Kidney (tissue), 22 donors: ENCODE measurements at places on chromosomes 11 and 22. TPM values are rescaled to one million over a fixed set of nuclear protein-coding genes. Genes with fewer than 3 reads are reported as not detected.

- DNase-seq = no peak
Observed at GRCh38 chr11:82750643-82751139, 17.0 kb upstream of the FAM181B start.

DNA sequence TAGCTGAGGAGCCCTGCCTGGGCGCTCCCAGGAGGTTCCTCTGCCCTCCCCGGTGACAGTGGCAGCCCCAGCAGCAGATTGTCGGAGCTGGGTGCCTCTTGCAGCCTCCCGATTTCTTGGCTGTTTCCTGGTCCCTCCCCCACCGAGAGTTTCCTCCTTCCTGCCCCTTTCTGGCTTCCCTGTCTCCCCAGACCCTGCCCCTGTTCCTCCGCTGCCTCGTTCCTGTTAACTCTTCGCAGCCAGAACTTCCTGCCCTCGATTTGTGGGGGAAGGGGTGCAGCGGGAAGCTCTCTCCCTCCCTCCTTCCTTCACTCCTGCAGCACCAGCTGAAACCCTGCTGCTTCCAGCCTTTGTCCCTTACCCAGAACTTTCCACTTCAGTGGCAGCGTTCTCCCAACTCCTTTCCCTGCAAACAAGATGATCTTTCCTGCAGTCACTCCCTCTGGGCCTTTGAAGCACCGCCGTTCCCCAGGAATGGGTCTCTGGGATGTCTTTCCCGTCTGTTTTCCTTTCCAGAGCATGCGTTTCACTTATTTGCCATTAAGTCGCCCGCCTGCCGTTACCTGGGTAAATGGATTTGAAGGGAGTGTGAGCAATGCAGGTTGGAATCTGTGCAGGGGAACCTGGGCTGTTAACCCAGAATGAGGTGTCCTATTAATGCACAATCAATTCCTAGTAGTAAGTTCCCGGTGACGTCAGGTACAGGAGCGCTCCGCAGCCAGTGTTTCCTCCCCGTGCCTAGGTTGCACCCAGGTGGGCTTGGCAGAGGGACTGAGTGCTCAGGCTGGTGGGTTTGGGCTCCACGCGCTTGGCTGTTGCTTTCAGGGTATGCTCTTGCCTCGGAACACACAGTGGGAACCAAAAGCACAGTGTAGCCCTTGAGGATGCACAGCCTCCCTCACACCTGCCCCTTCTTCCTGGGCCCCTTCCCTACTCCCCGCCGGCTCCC lies 4.3 kb downstream of the GRK2 start:
- peak; percentile 87 for DNase-seq

GRCh38 chr11:63543711-63544110 lies 7.1 kb downstream of the PLAAT4 start:
- no peak for DNase-seq

DNA sequence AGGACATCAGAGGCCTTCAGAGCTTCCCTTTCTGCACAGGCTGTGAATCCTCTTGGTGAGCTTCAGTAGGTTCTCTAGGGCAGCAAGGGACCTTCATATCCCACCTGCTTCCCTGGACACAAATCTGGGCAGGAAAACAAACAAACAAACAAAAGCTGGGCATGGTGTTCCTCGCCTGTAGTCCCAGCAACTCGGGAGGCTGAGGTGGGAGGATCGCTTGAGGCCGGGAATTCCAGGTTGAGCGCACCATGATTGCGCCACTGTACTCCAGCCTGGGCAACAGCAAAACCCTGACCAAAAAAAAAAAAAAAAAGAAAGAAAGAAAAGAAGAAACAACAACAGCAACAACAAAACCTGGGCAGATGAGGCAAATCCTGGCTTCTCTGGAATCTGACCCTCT lies 92.9 kb downstream of the CEP164 start:
- DNase-seq = no peak

DNA sequence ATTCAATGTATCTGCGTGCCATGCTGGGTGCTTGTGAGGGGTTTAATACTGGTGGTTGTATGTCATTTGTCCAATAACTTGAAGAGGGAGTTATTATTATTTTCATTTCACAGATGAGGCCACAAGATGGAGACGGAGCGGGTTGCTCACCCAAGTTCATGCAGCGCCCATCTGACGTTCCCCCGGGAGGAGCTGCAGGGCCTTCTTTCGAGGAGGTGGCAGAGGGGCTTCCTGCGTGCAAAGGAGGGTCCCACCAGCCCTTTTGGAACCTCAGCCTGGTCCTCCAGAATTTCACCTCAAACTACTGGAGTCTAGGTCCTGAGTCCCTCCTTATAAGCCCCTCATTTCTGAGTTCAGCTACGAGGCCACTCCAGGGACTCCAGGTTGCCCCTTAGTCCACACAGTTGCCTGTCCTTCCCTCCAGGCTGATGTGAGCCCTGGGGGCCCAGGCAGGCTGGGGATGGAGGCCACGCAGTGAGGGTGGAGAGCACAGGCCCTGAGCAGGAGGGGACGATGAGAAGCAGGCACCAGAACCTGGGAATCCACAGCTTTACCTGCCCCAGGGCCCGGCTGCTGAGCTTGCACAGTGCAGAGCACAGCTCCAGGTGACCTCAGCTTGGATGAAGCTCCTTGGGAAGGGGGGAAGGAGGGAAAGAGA lies 2.9 kb upstream of the VSIG10L2 start:
- DNase-seq = no peak

DNA sequence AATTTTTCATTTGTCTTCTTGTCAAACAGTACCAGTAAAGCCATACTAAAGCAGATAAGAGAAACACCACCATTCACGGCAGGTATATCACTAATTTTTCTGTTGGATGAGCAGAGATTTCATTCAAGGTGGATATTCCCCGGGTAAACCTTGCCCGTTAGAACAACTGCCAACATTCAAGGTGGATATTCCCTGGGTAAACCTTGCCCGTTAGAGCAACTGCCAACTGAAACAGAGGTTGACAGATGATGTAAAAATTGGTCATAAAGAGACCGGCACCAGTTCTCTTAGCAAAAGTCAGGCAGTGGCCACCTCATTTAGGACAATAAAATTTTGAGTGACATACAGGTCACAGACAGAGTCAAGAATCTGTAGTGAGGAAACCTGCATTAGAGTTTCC lies 423.4 kb upstream of the SYN3 start:
- DNase-seq = no peak

DNA sequence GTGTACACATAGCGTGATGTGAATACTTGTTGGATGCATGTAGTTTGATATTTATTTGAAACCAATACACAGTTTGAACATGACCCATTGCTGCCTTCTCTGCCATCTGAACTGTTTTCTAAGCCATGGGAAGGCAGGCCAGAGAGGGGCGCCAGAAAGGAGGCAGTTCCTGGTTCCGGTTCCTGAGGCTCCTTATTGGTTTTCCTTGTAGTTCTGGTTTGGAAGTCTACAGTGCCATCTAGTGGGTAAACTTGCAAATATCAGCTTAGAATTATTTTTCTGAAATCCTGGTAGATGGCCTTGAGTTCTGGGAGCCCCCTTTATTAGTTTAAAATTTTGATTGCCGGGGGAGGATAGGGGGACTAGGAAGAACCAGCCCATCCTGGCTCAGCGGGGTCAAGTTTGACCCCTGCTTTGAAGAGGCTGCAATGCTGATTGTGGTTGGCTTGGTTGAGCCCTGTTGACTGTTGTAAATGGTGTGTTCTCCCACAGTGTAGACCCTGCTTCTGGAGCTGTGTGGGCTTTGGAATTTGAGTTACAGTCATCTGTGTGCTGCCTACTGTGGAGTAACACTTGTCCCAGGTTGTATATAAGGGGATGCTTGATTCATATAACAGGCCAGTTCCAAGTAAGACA lies 48.4 kb downstream of the GRAMD1B start:
- peak; percentile 78 for DNase-seq

DNA sequence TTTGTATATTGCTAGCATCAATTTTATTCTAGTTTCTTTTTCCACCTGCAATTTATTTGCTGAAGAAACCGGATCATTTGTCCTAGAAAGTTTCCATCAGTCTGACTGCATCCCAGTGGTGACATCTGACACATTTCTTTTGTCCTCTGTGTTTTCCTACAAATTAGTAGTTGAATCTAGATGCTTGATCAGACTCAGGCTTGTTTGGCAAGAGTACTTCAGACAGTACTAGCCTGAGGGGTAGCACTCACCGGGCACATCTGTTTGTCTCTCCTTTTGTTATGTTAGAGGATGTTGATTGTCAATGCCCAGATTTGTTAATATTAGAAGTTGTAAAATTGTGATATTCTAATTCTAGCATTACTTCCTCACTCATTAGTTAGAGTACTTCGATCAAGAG lies 204.8 kb downstream of the SWAP70 start:
- no peak for DNase-seq

- no peak for DNase-seq
Observed at GRCh38 chr22:28072066-28072465, 153.0 kb upstream of the PITPNB start.

DNA sequence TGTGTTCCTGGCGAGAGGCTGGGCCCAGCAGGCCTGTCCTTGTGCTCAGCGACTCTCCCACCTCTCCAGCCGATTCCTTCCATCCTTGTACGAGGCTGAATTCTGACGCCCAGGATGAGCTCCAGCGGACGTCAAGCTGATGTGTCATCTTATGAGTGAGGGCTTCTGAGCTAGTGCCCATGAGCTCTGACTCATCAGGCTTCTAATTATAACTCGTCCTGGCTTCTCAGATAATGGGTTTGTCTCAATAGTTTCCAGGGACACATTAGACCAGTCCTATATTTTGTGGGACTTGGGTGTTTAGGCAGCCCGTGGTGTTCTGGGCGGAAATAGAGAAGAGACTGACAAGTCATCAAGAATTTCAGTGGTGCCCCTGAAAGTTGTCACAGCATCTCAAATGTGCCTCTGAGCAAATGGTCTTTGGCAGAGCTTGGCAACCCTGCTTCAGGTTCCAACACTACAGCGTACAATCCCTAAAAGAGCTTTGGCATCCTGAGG lies 108.2 kb upstream of the CD44 start:
- no peak for DNase-seq

GRCh38 chr22:23722724-23723123 lies 28.2 kb downstream of the ZNF70 start:
- no peak for DNase-seq

DNA sequence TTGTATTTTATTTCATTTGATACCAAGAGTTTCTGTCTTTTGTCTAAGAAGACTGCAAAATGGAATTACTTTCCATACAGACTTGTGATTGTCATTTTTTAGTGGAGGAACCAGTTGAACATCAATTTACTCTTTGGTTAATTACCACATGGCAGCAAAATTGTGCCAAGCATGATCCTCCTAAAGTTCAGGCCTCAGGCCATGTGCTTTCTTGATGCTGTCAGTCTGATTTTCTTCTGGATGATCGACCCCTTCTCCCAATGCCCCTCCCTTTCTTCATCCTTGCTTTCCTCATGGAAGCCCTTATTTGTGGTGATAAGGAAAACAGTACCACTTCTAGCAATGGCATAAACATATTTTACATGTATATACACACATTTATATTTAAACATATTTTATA lies 76.2 kb downstream of the SVIP start:
- DNase-seq = no peak

DNA sequence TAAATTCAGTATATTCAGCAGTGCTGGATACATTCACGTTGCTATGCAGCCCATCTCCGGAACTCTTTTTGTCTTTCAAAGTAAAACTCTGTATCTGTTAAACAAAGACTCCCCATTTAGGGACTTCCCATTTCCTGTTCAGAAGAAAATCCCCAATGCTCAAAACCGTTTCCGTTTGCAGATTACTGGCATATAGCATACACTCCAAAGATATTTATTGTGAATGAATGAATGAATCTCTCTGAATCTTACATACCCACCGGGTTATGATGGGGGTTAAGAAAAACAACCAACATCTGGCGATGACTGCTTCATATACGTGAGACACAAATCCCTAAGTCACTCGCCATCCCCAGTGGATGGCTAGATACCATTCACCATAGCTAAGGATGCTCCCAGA lies 1.6 kb downstream of the THY1 start:
- no peak for DNase-seq

DNA sequence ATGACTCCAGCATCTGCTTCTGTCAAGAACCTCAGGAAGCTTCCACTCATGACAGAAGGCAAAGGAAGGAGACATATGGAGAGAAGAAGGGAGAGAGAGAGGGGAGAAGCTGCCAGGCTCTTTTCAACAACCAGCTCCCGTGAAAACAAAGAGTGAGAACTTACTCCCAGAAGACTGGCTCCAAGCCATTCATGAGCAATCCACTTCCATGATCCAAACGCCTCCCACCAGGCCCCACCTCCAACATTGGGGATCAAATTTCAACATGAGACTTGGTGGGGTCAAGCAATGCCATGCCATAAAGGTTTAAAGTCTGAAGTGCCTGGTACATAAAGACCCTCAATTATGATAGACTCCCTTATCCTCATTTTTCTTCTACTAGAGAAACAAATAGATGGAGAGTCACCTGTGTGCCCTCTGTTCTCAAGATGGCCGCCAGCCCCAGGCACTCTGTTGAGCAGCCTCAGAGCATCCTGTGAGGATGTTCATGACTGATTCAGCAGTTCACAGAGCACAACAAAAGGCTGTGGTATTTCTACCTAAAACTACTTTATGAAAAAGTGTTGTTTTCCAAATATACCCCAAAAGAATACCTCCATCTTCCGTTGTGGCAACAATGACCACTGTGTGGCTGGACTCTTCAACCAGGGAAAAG lies 69.0 kb upstream of the CRTAM start:
- no peak for DNase-seq

GRCh38 chr11:16863389-16863788 lies 124.9 kb downstream of the C11orf58 start:
- DNase-seq = no peak

DNA sequence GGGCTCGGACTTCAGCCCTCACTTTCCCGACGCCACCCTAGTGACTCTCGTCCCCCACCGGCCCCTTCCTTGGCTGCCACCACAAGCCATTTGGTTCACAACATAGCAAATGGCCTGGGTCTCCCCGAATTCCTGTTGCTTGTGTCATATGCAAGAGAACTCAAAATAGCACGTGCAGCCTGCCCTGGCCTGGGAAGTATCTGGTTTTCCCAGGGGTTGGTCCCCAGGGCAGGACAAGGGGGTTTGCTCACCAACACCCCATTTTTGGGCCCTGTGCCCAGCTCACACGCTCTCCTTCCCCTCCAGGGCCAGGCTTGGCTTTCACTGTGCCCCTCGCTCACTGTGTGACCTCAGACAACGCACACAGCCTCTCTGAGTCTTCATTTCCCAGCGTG lies 12.8 kb upstream of the TPCN2 start:
- peak; percentile 92 for DNase-seq

OR8A1 gene
- total RNA-seq = not detected

OR4C46 gene
- not detected for total RNA-seq

KRTAP5-7 gene
- total RNA-seq = 0.22 TPM
